Lung (tissue), 17 donors: ENCODE measurements at places on chromosomes 1 and 21. TPM values are rescaled to one million over a fixed set of nuclear protein-coding genes. Genes with fewer than 3 reads are reported as not detected.

GRCh38 chr1:2591581-2592261 is 5.1 kb downstream of the PRXL2B start:
- peaks cover 12% of the 10 kb centered on the region for H3K4me1 ChIP-seq
- no peak overlapping the region for H3K27ac ChIP-seq
- H3K27me3 ChIP-seq, result no peaks in the 10 kb centered on the region
- H3K4me3 ChIP-seq, result no peak overlapping the region
- no peaks in the 10 kb centered on the region for H3K36me3 ChIP-seq
- DNase-seq, result no peak

DNA sequence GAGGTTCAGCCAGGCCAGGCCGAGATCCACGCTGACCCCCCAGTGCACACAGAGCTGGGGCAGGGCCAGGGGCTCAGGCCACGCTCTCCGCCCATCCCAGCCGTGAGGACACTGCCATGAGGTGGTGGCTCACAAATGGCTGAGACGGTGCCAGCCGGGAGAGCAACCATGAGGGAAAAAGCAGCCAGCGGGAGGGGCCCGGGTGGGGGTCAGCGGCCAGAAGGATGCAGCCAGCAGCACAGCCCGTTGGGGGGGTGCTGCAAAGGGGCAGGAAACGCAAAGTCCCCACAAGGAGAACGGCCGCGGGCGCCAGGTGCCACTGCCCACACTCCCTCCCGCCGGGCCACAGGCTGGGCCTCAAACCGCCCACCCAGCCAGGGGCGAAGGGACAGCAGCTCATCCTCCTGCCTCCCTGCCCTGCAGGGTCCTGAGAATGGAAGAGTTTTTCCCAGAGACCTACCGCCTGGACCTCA is 8.3 kb downstream of the TTLL10 start:
- H3K27me3 ChIP-seq, result peaks cover 2% of the 10 kb centered on the region
- H3K4me1 ChIP-seq, result no peaks in the 10 kb centered on the region
- DNase-seq, result no peak
- no peaks in the 10 kb centered on the region for H3K36me3 ChIP-seq

DNA sequence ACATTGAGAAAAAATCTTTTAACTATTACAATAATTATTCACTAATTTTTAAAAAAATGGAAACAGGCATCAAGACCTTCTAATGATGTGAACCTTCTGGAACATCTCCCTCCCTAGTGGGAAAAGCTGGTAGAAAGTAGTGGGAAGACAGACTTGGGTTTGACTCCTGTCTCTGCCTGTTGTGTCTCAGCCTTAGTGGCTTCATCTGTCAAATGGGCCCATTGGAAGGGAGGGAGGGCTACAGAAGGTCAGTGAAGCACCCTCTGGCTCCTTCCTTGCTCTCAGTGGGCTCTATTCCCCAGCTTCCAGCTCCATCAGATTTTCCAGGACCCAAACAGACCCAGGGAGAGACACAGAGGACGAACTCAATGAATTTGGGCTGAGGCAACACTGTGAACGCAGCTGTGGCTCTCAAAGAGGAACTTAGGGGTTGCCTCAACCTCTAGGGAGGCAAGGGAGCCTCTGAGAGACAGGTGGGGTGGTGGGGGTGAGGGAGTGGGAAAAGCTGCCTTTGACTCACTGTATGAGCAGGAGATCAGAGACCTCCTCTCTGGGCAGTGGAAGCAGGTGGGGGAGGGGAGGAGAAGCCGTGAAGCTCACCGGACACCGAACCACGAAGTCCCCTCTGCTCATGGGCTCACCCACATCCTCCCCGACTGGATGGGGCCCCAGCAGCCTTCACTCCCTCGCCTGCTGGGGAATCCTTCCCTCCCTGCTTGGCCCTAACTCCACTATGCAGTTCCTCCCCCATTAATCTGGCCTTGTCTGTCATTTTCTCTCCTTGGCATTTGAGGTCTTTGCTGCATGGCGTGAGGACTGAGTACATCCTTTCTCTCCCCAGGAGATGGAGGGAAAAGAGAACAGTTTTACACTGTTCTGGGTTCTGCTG is 4.5 kb downstream of the CNR2 start:
- no peak for DNase-seq
- H3K27ac ChIP-seq, result no peak overlapping the region
- no peaks in the 10 kb centered on the region for H3K27me3 ChIP-seq
- no peaks in the 10 kb centered on the region for H3K4me1 ChIP-seq
- no peak overlapping the region for H3K4me3 ChIP-seq

- H3K4me3 ChIP-seq, result no peak overlapping the region
- no peak for DNase-seq
- H3K27ac ChIP-seq, result no peak overlapping the region
- H3K4me1 ChIP-seq, result peaks cover 13% of the 10 kb centered on the region
- no peaks in the 10 kb centered on the region for H3K36me3 ChIP-seq
Observed at GRCh38 chr21:34790834-34791233, 122.0 kb downstream of the CLIC6 start.

- peak overlapping the region; percentile 79 for H3K27ac ChIP-seq
- no peaks in the 10 kb centered on the region for H3K4me1 ChIP-seq
Observed at GRCh38 chr1:52906135-52906603, 15.4 kb downstream of the ECHDC2 start.

DNA sequence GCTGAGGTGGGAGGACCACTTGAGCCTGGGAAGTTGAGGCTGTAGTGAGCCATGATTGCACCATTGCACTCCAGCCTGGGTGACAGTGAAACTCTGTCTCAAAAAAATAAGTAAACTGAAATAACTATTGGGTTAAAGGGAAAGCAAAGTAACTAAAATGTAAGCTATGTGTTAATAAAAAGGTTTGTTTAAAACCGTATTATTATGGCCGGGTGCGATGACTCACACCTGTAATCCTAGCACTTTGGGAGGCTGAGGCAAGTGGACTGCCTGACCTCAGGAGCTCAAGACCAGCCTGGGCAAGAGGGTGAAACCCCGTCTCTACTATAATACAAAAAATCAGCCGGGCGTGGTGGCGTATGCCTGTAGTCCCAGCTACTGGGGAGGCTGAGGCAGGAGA is 27.0 kb downstream of the NVL start:
- no peak overlapping the region for H3K27ac ChIP-seq
- H3K4me3 ChIP-seq, result no peak overlapping the region
- H3K36me3 ChIP-seq, result peaks cover 18% of the 10 kb centered on the region
- H3K27me3 ChIP-seq, result no peaks in the 10 kb centered on the region

- no peaks in the 10 kb centered on the region for H3K4me1 ChIP-seq
- DNase-seq, result peak; percentile 89
- H3K4me3 ChIP-seq, result no peak overlapping the region
- no peaks in the 10 kb centered on the region for H3K36me3 ChIP-seq
- H3K27ac ChIP-seq, result no peak overlapping the region
Observed at GRCh38 chr1:69993810-69994209, 211.6 kb downstream of the LRRC40 start.

- no peak for DNase-seq
- H3K27me3 ChIP-seq, result no peaks in the 10 kb centered on the region
- H3K4me3 ChIP-seq, result no peak overlapping the region
- H3K27ac ChIP-seq, result peak overlapping the region; percentile 88
- H3K36me3 ChIP-seq, result no peaks in the 10 kb centered on the region
- H3K4me1 ChIP-seq, result peaks cover 22% of the 10 kb centered on the region
Observed at GRCh38 chr1:108829498-108829916, 27.4 kb downstream of the AKNAD1 start.

- H3K36me3 ChIP-seq, result no peaks in the 10 kb centered on the region
- no peak overlapping the region for H3K4me3 ChIP-seq
- no peaks in the 10 kb centered on the region for H3K4me1 ChIP-seq
- no peak for DNase-seq
- H3K27ac ChIP-seq, result no peak overlapping the region
Observed at GRCh38 chr1:17955302-17956285, 152.0 kb upstream of the IGSF21 start.

Gene PDZK1IP1
- total RNA-seq, result 68.5 TPM

GRCh38 chr1:38997901-38998190 is 6.8 kb downstream of the AKIRIN1 start:
- peaks cover under 1% of the 10 kb centered on the region for H3K4me1 ChIP-seq
- no peak for DNase-seq
- no peak overlapping the region for H3K27ac ChIP-seq
- no peaks in the 10 kb centered on the region for H3K27me3 ChIP-seq
- H3K36me3 ChIP-seq, result peaks cover 16% of the 10 kb centered on the region

DNA sequence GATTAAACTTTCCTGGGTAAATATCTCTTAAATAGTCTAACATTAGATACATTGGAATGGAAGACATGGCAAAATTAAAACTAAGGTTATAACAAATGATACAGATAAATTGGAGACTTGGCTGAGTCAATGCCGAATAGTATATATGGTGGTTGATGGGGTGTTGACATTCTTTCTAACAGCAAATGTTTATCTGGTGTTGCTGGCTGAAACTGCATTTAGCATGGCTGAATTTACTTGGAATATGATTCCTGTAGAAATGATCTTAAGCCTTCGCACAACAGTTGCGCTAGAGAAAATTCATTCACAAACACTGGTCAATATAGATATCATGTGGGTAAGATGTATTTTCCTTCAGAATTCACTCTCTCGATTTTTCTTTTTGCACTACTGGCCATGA is 646.0 kb upstream of the CXADR start:
- no peak overlapping the region for H3K27ac ChIP-seq
- no peaks in the 10 kb centered on the region for H3K4me1 ChIP-seq
- no peak overlapping the region for H3K4me3 ChIP-seq
- H3K27me3 ChIP-seq, result no peaks in the 10 kb centered on the region
- no peaks in the 10 kb centered on the region for H3K36me3 ChIP-seq

DNA sequence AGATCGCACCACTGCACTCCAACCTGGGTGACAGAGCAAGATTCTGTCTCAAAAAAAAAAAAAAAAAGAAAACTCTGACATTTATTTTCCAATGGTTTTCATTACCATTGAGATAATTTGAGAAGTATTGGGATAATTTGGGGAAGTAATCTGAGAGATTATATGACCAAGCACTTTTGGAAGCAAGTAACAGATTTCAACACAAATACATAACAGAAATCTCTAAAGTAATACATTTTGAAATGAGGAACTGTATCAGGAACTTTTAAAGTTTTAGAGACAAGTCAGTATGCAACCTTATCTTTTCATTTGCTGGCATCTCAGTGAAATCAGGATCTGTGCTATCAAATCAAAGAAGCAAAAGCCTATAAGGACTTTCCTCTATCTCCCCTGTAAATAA is 25.4 kb upstream of the SLC16A1 start:
- H3K4me1 ChIP-seq, result no peaks in the 10 kb centered on the region
- no peaks in the 10 kb centered on the region for H3K36me3 ChIP-seq
- DNase-seq, result no peak
- no peak overlapping the region for H3K27ac ChIP-seq
- H3K27me3 ChIP-seq, result no peaks in the 10 kb centered on the region
- H3K4me3 ChIP-seq, result no peak overlapping the region

GRCh38 chr1:38451541-38451993 is 405.0 kb upstream of the POU3F1 start:
- peak; percentile 75 for DNase-seq
- H3K27ac ChIP-seq, result no peak overlapping the region
- H3K27me3 ChIP-seq, result no peaks in the 10 kb centered on the region
- H3K4me1 ChIP-seq, result no peaks in the 10 kb centered on the region
